ENCODE measurements at places on chromosomes 12 and 14.

DNA sequence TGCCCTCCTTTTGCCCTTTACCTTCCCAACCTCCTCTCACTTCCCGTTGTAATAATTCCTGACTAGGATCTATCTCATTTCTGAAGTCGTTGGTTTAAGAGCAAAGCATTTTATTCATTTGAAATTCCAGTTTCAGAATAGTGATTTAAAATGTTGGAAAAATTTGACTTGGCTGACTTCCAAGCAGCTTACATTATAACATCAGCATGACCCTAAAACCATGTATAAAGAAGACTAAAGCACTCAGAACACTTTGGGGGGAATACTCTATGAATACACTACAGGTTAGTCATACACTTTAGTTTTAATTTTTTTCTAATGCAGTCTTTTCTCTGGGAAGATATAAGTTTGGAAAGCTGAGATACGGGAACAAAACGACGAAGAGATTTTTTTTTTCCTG lies 161.1 kb downstream of the BTG1 start:
- DNase-seq = no peak

DNA sequence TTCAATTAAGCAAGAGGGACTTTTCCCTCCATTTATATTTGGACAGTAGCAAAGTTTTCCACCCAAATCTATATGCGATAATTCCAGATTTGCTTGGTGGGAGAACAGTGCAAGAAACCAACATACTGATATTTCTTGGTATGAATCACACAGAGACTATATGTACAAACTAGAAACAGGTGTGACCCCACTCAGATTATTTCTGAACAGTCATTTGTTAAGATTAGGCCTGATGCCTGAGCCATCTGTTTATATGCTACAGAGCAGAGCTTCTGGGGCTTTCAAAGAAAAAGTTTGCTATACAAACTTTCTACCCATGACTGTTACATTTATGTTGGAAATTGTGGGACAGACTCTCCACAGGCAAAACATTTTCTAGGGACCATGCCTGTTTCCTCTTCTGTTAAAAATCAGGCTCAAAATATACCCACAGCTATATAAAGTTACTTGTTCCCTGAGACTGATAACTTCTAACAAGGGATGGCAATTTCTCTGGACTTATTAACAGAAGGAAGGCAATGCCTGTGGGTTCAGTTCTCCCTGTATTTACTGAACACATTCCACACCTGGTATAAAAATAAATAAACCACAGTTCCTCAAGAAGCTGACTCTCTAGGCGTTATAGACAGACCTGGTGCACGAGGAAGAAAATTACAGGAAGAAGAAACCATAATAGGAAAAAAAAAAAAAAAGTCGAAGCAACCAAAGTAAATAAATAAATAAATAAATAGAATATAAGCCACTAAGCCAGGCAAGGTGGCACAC lies 8.0 kb downstream of the PTPN21 start:
- no peak for DNase-seq

GRCh38 chr12:60255044-60255443 lies 659.2 kb downstream of the SLC16A7 start:
- DNase-seq = no peak

- DNase-seq = no peak
Measured at GRCh38 chr12:5014269-5014668, 29.4 kb upstream of the KCNA5 start.

- no peak for DNase-seq
Measured at GRCh38 chr14:97719931-97720330, 922.7 kb downstream of the VRK1 start.

GRCh38 chr12:51538149-51538548 lies 52.9 kb upstream of the SCN8A start:
- DNase-seq = no peak

DNA sequence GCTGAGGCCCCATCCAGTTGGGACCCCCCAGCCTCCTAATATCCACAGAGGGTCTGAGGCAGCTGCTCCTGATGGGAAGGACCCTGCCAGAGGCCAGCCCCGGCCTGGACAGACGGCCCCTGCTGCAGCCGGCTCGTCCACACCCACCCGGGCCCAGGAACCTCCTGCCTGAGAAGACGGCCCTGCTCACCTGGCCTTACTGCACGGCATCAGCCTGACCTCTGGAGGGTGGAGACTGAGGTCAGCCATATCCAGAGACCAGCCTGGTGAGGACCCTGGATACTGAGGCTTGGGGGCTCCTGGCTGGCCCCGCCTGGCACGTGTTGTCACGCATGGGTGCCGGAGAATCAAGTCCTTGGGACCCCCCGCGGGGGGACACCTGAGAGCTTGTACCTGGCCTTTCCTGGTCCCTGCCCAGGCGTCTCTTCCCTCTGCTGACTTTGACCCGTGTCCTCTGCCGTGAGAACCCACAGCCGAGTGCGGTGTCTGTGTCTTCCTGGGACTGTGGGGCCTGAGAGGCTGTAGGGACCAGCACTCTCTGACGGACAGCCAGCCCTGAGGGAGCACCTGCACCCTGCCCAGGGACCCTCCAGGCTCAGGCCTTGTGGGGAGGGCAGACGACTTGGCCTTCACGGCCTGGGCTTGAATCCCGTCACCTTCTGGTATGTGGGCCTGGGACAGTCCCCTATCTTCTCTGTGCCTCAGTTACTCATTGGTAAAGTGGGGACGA lies 57.3 kb downstream of the NOC4L start:
- DNase-seq = no peak

- no peak for DNase-seq
Measured at GRCh38 chr12:108392284-108392683, 53.2 kb upstream of the CMKLR1 start.

DNA sequence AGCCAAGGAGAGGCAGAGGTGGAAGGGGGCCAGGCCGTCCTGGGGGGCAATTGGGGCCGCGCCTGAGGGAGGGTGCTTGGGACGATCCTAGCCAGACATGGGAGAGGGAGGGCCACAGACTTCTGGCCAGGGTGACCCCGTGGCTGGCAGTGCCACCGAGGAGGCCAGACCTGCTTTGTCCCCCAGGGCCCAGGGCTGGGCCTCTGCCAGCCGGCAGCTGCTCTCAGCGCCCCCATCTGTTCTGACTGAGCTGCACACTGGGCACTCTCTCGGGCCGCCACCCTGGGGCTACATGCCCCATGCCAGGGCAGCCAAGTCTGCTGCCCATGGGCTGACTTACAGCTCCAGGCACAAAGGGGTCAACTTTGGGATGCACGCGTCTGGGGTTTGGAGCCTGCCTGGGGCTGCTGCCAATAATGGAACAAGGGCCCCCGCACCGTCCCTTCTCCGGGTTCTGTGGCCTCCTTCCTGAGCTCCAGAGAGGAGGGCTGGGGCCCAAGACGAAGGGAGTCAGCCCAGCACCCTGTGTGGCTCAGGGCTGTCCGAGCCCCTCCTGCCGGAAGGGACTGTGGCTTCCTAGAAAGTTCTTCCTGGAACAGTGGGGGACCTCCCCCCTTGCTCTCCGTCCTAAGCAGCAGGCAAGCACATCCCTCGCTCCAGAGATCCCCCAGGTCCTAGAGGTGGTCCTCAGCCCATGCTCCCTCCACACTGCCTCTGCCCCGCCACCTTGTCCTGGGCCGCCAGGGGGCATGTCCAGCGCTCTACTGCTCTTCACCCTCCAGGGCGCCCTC lies 1.1 kb downstream of the ADSS1 start:
- DNase-seq = no peak

DNA sequence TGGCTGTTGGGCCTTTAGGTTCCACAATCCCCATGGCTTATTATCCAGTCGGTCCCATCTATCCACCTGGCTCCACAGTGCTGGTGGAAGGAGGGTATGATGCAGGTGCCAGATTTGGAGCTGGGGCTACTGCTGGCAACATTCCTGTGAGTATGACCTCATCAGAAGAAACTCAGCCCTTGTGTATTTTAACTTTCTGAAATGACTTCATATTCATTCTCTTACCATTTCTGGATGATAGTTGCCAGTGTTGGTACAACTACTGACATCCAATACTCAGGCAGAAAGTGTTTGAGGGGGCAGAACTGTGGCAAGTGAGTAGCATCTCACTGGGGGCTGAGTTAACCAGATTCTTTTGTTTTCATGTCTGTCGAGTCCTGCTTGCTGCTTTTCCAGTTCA lies 2.3 kb downstream of the DAZAP2 start:
- DNase-seq = no peak

- no peak for DNase-seq
Measured at GRCh38 chr14:61929651-61930050, 167.4 kb downstream of the SNAPC1 start.

DNA sequence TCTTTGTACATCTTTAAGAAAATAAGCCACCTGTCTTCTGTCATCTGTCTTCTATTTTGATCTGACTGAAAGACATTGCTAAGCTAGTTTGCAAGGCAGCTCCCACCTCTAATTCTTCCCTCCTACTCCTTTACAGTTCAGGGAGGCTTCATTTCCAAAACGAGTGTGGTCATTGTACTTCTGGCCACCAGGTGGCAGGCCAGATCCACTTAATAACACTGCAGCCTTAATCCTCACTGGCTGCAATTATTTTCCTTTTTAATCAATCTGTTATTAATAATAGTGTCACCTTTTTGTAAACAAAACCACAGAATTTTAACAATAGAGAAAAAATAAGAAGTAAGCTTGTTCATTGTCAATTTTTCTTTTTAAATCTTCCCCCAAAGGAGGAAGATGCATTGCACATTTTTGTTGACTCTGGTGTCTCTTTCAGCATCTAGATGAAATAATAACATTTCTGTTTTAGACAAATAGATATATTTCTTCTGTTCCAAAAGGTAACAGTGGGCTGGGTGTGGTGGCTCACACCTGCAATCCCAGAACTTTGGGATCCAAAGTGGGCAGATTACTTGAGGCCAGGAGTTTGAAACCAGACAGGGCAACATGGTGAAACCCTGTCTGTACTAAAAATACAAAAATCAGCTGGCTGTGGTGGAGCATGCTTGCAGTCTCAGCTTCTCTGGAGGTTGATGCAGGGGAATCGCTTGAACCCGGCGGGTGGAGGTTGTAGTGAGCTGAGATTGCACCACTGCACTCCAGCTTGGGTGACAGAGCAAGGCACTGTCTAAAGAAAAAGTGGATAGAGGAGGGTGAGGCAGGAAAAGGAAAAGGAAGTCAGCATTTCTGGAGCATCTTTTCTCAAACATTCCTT lies 23.3 kb downstream of the GABARAPL1 start:
- DNase-seq = peak; percentile 22

- no peak for DNase-seq
Measured at GRCh38 chr12:62158461-62159360, 101.5 kb upstream of the USP15 start.

DNA sequence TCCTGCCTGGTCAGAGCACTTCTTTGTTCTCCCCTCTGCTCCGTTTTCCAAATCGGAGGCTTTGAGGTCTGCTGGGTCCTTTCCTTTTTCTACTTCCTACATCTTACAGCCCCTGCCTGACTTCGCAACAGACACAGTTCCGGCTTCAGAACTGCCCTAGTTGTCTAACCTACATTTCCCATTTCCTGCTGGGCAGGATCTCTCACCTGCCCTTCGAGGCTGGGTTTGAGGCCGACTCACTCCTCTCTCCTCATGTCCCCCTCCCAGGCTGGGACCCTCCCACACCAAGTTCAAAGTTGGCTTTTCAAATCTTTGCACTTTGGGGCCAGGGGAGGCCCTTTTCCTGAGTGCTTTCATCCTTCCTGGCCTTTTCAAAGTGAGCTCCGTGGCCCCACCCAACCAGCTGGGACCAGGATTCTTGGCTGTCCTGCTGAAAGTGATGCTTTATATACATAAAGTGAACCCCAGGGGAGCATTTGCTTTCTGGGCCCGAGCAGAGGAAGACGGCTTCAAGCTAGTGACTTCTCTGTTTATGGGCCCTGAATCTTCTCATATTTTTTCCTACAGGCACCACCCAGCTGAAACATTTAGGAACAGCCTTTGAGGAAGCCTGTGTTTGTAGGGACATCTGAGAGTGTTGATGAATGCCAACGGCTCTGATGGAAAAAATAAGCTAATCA lies 281.0 kb upstream of the CRY1 start:
- no peak for DNase-seq

- DNase-seq = no peak
Measured at GRCh38 chr12:65655074-65655493, 169.2 kb upstream of the HMGA2 start.

GRCh38 chr12:22856178-22856577 lies 231.2 kb downstream of the ETNK1 start:
- DNase-seq = peak; percentile 49

- no peak for DNase-seq
Measured at GRCh38 chr12:58346032-58346632, 404.8 kb downstream of the ATP23 start.

DNA sequence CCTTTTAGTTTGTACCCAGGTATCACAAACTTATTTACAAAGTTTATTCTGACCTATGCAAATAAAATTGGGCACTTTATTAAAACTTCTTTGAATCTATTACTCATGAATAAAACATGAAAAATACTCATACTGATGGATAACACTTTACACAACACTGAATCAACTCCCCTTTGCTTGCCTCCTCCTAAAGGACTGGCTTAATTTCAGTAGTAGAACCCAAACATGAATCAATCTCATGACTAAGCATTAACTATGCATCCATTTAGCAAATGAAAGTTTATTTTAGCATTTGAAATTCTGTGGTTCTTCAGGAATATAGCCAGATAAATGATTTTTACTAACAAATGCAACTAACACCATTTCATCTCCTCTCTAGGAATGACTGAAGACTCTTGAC lies 32.4 kb downstream of the DENND5B start:
- no peak for DNase-seq

DNA sequence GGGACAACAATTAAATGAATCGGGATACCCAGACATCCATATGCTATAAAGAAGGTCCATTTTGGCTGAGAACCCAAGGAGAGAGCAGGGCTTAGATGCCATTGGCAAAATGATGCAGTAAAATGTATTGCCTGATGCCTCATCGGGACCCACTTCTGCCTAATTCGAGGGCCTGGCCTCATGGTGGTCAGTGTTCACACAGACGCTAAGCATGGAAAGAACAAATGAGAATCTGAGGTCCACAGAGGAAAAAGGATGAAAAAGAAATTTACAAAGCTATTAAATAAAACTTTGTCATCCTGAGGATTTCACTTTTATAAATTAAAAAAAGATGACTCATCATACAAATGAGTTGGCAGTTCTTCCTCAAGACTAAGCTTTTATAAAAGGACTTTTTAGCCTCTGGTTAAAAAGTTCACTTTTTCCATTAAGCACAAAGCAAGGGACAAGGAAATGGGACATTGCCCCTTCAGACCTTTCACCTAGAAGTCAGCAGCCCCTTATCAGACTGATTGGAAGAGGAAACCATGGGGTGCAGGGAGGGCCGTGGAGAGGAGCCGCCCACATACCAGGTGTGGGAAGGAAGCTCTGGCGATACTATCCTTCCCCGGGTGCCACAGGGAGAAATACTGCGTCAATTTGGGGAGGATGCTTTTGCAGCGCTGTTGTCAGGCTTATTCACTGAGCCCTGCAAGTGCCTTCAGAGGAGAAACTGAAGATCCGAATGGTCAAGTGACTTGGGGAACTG lies 176.0 kb downstream of the EGLN3 start:
- DNase-seq = no peak

GRCh38 chr14:71212093-71212492 lies 304.8 kb downstream of the PCNX1 start:
- no peak for DNase-seq

DNA sequence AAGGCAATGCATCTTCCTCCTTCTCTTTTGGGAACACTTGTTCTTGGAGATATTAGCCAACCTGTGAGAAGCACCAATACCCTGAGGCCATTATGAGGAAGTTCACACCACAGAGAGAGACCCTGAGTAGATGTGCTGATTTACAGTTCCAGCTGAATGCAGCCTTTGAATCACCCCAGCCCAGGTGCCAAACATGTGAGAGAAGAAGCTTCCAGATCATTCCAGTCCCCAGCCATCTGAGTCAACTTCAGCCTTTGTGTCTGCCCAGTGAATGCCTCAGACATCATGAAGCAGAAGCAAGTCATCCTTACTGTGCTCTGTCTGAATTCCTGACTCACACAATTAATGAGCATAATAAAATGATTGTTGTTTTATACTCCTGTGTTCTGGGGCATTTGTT lies 25.1 kb downstream of the C12orf42 start:
- no peak for DNase-seq

- DNase-seq = no peak
Measured at GRCh38 chr12:103272949-103273348, 222.8 kb downstream of the C12orf42 start.
